ENCODE measurements at places on chromosomes 16 and 17.

DNA sequence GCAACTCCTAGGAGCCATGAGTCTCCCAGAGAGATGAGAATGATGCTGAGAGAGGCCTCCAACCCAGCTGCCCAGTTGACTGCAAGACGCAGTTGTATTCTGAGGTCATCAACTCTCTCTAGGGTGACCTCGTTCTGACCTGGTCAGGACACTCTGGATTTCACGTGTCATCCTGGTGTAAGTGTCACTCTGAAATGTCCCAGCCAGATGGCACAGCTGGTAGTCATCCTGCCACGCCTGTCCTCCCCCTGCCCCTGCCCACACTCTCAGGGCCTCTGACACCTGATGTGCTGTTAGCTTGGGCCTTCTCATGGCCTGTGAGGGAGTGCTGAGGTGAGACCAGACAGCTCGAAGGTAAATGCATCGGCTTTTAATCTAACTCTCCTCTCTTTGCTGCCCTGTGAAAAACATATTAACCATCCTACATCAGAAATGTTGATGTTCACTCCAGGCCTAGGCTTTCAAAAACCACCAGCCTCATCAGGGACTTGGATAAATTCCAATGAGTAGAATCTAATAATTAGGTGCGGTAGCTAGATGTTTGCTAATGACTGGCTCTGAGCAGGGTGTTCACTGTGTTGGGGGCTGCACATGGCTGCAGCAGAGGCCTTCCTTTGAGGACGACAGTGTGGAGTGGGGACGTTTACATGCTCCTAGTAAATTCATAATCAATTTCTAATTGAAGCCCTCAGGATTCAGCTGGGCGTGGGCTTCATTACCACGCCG lies 13.8 kb downstream of the MLYCD start:
- DNase-seq: no peak

- no peak for DNase-seq
These were observed 4.0 kb downstream of the CES2 start for GRCh38 chr16:66939366-66939765.

DNA sequence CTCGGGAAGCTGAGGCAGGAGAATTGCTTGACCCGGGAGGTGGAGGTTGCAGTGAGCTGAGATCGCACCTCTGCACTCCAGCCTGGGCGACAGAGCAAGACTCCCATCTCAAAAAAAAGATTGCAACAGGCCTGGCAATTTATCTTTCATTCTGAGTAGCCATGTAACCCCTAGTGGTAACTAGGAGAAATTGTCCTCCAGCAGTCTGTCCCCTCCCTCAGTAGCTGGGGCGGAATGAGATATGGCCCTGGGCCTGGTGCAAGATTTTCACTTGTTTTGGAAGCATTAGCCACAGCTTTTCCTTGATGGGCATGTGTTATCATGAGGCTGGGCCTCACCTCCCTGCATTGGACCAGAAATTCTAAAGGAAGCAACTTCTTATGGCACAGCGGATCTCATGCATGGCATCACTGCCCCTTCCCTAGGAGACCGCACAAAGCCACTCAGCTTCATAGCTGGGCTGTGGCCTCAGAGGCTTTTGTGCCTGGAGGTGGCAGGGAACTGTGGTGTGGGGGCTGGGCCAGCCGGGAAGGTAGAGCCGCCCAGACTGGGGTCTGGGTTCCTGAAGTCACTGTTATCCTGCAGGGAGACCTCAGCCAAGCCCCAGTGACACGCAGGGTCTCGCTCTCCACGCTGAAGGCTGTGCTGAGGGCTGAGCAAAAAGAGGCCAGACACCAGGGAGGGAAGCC lies 13.4 kb downstream of the NATD1 start:
- DNase-seq: no peak

- no peak for DNase-seq
These were observed 201.6 kb upstream of the SOX9 start for GRCh38 chr17:71919186-71919585.
